H9 (cell line): ENCODE measurements at places on chromosomes 16 and 17.

DNA sequence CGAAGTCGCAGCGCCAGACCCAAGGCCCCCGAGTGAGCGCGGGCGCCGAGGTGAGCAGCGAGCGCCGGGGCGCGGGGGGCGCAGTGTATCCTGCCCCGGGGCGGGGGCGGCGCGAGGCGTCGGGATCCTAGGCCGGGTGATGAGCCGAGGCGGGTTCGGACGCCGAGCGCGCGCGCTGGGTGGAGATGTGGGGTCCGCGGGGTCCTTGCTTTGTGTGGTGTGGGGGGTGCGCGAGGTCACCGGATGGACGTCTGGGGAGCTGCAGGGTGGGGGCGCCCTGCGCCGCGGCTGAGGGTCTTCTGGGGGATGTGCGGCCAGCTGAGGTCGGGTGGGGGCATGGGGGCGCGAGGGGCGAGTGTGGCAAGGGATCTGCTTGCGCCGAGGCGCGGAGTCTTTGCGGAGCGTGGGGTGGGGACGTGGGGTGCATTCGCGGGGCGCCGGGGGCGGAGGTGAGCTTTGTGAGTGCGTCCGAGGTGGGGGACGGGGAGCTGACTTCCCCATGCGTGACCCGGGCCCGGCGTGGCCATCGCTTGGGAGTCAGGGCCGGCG lies 560 bp downstream of the RAI1 start:
- no peak for DNase-seq

GRCh38 chr17:64423881-64424280 lies 25.0 kb upstream of the MILR1 start:
- DNase-seq = no peak

DNA sequence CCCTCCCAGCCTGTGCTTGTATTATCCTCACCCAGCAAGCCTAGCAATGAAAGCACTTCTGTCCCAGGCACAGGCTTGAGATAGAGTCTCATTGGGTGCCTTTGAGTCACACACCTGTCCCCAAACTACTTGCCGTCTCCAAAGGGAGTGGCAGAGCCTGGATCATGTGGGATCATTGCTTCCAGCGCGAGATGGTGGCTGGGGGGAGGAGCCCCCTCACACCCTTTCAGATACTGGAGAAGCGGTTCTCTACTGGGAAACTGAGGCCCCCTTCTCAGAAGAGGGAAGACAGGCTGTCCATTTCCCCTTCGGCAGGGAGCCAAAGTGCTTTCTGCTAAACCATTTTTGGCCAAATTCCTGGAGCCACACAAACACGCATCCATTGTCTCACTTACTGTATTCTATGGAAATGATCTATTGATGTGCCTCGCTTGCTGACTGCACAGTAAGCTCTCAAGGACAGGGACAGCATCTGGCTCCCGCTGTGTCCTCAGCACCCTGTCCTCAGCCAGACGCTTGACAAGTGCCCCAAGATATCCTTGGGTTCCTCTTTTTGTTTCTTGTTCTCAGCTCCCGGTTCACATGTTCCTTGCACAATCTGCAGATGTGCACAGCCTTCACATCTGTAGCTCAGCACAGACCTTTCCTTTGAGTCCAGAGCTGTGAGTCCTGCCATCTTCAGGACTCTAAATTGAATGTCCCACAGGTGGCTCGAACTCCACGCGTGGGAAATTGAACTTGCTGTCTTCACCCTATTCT lies 26.0 kb upstream of the DLX3 start:
- no peak for DNase-seq

GRCh38 chr17:34582185-34582900 lies 3.0 kb downstream of the TMEM132E start:
- DNase-seq = peak; percentile 60

- DNase-seq = no peak
Measured at GRCh38 chr17:60167065-60167741, 17.4 kb downstream of the CA4 start.
